ENCODE measurements at places on chromosomes 4 and X. TPM values are rescaled to one million over a fixed set of nuclear protein-coding genes. Genes with fewer than 3 reads are reported as not detected.

TEX13C gene
- total RNA-seq: not detected

DNA sequence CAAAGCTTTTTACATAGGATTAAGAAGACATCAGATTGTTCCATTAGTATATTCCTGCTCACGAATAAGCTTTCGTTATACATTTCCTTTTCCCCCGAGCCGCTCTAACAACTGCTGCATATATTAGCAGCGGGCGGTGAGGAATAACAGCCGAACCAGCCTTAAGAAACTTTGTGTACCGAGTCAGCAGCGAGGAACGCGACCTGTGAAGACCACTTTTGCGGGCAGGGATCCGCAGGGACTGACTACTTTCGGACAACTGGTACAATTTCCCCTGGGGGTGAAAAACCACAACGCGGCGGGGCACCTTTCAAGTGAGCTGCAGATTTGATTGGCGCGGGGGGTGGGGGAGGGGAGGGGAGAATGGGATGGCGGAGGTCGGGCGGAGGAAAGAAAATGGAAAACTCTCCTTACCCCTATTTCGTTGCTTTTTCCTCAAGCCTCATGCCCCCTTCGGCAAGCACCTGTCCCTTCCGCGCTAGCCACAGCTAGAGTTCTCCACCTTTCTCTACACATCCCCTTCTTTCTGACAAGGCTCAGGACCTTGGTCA, 5.9 kb upstream of the PITX2 start:
- peaks cover 15% of the 10 kb centered on the region for H3K4me1 ChIP-seq
- DNase-seq: no peak
- H3K27me3 ChIP-seq: no peaks in the 10 kb centered on the region
- H3K27ac ChIP-seq: no peak overlapping the region
- no peaks in the 10 kb centered on the region for H3K36me3 ChIP-seq

- no peak overlapping the region for H3K4me3 ChIP-seq
- H3K4me1 ChIP-seq: no peaks in the 10 kb centered on the region
- no peak overlapping the region for H3K27ac ChIP-seq
Observed at GRCh38 chr4:124343661-124344171, 368.8 kb downstream of the ANKRD50 start.

- DNase-seq: peak; percentile 20
- no peaks in the 10 kb centered on the region for H3K27me3 ChIP-seq
- H3K4me3 ChIP-seq: peak overlapping the region; percentile 16
- no peaks in the 10 kb centered on the region for H3K36me3 ChIP-seq
- H3K4me1 ChIP-seq: peaks cover 50% of the 10 kb centered on the region
Observed at GRCh38 chrX:48956728-48957414, 536 bp downstream of the OTUD5 start.

- no peak overlapping the region for H3K27ac ChIP-seq
- no peaks in the 10 kb centered on the region for H3K4me1 ChIP-seq
- H3K27me3 ChIP-seq: no peaks in the 10 kb centered on the region
- no peaks in the 10 kb centered on the region for H3K36me3 ChIP-seq
Observed at GRCh38 chrX:49286581-49286980, 16.9 kb upstream of the GAGE10 start.

Data from body of pancreas (tissue), 4 donors.